ENCODE measurements at places on chromosomes 11 and 22.

- peak; percentile 29 for DNase-seq
Measured at GRCh38 chr11:76206327-76207081, at the start of gene WNT11. Gene WNT11, minus strand, starts transcription at chr11:76206502. Its CDS starts 95 bp downstream, at chr11:76206407.

- DNase-seq = peak; percentile 83
Measured at GRCh38 chr22:46739094-46739870, 1.2 kb upstream of the CERK start.

GRCh38 chr11:90805172-90805571, 582.3 kb upstream of the CHORDC1 start:
- DNase-seq = no peak

DNA sequence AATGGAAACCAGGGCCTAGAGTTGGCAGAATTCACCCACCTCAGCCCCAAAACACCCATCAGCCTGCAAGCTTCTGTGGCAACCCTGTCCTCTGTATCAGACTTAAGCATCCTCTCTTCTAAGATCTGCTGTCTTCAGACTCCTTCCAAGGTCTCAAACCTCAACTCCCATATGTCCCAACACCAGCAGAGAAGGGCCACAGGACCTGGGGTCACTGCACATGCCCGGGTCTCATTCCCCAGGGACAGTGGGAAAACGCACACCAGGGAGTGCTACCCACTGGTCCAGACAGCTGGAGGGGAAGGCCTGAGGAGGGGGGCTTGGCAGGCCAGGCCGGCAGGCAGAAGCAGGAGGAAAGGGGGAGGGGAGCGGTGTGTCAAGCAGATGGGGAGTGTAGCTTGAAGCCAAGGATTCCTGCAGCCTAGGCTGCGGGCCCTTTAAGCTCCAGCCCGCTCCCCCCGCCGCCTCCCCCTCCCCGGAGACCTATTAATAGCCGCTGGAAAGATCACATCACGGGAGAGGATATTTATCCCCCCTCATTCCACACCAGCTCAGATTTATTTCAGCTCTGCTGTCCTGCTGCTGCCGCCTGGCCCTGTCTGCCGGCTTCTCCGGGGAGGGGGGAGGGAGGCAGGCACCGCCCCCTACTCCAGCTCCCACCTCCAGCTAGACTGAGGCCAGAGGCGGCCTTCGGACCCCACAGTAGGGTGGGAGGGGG, 16.7 kb downstream of the BCL9L start:
- no peak for DNase-seq

- DNase-seq = no peak
Measured at GRCh38 chr11:82012276-82012675, 721.4 kb downstream of the FAM181B start.

DNA sequence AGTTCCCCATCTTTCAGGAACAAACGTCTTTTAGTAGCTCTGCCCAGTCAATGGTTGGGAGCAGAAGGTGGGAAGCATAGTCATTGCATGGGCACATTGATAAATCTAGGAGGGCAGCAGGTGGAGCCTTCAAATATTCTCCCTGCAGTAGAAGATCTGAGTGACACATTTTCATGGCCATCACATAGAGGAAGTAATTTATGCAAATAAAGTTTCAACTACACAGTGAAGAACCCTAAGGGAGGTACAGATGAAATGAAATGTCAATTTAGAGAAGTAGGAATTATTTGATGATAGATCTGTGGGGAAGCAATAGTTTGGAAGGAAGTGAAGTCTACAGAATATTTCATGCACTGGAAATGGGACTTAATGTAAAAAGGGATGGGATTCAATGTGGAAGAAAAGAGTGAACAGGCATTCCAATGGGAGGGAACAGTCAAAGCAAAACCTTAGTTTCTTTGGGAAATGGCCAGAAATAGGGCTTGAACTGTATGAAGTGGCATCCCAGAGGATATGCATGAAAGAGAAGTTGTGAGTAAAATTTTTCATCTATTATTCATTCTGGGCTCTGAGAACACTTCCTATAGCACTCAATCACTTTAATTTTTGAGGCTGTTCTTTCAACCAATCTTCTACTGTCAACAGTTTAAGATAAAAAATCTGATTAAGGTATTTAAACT, 256.2 kb upstream of the LUZP2 start:
- DNase-seq = no peak

- DNase-seq = peak; percentile 78
Measured at GRCh38 chr11:62555464-62556107, 9.0 kb upstream of the AHNAK start.

DNA sequence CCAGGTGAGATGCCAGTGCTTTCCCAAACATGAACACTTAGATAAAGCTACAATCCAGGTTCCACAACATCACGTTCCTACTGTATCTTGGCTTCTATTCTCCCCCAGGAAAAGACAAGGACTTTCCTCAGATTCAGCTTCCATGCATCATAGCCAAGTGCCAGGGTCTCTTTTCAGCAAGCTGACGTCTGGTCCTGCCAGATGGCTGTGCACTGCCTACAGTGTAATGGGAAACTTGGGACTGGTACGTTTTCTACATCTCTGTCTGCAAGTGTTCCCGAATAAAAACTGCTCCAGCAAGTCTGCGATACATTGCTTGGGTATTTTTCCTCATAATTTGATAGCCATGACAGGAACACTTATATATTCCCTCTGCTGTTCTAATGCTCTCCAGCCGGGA, 412.5 kb downstream of the FAM181B start:
- DNase-seq = no peak

GRCh38 chr11:30313580-30313979, 9.3 kb upstream of the ARL14EP start:
- no peak for DNase-seq

- DNase-seq = no peak
Measured at GRCh38 chr22:28802595-28803123, 2.3 kb upstream of the XBP1 start.

GRCh38 chr22:29480512-29481264, 670 bp downstream of the NEFH start:
- peak; percentile 67 for DNase-seq

- no peak for DNase-seq
Measured at GRCh38 chr11:96459751-96460150, 69.9 kb downstream of the JRKL start.

DNA sequence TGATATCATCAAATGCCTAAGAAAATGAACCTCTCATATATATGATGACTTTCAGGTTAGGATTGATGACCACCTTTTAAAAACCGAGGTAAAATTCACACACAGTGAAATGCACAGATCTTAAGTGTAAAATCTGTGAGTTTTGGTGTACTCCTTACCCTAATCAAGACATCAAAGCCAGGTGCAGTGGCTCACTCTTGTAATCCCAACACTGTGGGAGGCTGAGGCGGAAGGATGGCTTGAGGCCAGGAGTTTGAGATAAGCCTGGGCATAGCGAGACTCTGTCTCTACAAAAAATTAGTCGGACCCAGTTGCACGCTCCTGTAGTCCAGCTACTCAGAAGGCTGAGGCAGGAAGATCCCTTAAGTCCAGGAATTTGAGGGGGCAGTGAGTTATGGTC, 140.4 kb downstream of the UVRAG start:
- DNase-seq = no peak

DNA sequence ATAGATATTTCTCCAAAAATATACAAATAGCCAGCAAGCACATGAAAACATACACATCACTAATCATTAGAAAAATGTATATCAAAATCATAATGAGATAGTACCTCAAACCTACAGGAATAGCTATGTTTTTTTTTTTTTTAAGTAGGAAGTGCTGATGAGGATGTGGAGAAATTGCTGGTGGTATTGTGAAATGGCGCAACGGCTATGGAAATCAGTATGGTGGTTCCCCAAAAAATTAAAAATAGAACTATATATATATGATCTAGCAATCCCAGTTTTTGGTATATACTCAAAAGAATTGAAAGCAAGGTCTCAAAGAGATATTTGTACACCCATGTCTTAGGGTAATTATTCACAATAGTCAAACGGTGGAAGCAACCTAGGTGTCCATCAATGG, 46.0 kb upstream of the HIPK3 start:
- no peak for DNase-seq

GRCh38 chr11:115535781-115536180, 31.6 kb upstream of the CADM1 start:
- no peak for DNase-seq

DNA sequence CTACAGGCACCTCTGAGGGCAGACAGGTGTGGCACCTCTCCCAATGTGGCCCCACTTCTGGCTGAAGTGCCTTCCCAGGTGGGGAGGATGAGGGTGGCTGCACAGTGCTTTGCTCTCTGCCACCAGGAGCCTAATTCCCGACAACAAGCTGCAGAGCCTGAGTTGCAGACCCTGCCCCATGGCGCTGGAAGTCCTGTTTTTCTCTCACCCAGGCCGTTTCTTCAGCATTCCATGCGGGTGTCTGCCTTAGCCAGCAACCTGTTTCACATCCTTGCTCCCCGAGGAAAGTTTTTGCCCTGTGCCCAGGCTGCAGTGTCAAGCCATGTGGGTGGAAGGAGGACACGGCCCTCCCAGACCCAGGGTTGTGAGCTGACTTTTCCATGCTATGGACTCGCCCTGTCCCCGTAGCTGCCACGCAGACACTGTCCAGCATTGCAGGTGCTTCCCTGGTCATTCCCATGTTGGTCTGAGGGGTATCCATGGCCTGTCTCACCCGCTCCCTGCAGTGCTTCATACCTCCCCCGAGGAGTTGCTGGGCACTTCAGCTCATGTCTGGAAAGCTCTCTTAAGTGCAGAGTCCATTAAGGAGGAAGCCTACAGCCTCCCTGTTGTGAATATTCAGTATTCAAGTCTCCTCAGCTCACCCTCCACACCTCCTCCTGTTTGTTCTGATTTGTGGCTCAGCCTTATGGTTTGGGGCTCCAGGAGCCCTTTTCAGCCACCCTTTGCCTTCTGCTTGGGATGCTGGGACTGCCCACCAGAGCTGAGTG, 2.9 kb downstream of the DAGLA start:
- no peak for DNase-seq

DNA sequence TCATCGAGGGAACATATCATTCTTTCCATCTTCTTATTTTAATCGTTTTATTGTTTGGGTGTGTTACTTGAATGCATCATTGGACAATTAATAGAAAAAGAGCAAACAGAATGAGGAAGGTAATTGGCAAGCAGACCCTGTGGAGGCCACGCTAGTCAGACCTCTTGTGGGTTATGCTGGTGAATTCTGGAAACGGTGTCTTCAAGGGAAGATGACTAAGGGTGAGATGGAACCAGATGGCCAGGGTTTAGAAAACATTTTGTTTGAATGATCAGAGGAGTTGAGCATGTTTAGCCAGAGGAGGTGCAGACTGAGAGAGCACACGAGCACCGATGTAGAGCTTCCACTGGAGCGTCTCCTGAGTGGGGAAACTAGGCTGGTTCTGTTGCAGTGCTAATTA, 8.5 kb downstream of the ST14 start:
- no peak for DNase-seq

GRCh38 chr11:121431820-121432526, 20.1 kb upstream of the SORL1 start:
- DNase-seq = no peak

GRCh38 chr22:24008022-24008283, 2.7 kb upstream of the GSTT4 start:
- no peak for DNase-seq

DNA sequence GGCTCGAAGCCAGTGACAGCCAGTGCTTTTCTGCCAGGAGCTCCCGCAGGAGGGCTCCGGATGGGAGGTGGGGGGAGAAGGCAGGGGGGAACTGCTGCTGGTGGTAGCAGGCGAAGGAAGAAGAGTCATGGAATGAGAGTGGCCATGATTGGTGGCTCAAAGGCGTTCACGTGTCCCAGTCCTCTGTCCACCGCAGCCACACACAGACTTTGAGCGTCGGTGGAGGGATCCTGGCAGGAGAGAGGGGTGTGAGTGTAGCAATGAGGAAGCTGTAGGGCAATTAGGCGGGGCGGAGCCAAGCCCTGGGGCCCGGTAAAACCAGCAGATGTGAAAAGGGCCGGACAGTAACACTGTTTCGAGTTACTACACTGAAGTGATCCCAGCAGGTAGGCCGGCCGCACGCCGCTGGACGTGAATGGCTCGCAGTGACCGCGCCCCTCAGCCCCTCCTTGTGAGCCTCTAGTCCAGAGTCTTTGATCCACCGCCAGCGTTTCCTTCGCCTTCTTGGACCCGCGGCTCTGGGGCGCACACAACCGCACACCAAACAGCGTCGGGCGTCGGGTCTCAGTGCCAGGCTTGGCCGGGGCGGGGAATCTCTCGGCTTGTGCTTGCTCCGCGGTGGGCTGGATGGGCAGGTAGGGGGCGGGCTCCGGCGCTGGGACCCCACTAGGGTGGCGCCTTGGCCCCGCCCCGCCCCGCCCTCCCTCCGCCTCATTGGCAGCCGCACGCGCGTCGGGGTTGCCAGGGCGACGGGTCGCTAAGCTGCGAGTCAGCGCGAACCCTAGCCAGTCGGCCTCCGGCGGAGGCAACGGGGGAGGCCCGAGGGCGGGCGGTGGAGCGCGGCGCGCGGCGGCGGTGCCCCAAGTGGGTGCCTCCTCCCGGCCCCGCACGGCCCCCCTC, at the start of gene LRRC10B:
LRRC10B (plus strand) TSS at position 788 of the 900 bp plus-strand sequence. CDS start 250 bp downstream, outside the sequence.
- peak; percentile 60 for DNase-seq

DNA sequence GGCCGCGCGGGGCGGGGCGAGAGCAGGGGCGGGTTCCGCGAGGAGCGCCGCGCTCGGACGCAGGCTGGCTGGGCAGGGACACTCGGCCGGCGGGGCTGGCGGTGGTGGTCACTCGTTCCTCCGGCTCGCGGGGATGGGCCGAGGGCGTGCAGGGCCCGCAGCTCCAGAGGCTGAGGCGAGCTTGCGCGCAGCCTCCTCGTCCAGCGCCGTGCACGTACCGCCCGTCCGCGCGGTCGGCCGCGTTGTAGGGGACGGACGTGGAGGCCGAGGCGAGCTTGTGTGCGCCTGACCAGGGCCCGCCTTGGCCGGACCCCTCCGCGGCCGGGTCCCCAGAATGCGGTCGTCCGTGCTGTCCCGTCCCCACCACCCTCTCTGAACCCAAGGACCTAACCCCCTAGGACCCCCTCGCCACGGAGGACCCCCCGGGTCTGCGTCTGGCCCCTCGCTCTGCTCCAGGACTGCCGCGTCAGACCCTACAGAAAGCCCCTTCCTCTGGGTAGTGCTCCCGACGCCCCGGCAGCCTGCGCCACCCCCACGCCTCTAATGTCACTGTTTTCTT, 569 bp upstream of the YPEL1 start:
- DNase-seq = no peak

DNA sequence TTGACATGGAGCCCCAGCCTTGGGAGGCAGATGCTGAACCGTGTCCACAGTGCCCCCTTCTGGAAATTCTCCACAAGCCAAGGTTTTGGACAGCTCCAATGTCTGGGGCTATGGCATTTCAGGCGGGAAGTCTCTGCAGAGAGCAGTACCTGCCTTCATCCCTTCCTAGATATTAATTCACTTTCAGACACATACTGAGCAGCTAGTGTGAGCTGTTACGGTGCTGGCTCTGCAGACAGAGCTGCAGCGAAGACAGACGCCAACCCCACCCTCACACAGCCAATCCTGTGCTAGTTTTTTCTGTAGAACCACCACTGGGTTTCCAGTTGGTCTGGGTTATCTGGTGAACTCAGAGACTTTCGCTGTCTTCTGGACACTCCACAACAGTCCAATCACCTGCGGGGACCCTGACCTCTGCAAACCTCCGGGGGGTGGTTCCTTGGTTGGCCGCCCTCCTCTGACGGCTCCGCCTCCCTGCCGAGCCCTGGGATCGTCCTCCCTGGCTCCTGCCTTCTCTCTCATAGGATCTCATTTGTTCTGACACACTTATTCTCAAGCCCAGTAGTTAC, 9.1 kb downstream of the LMF2 start:
- peak; percentile 82 for DNase-seq

GRCh38 chr11:115676206-115676605, 172.0 kb upstream of the CADM1 start:
- no peak for DNase-seq

GRCh38 chr11:955154-956063, 29.7 kb downstream of the AP2A2 start:
- DNase-seq = no peak

- no peak for DNase-seq
Measured at GRCh38 chr11:83540728-83541127, 254.6 kb upstream of the CCDC90B start.

Measured in activated CD4-positive, alpha-beta memory T cell treated with anti-CD3 and anti-CD28 coated beads for 36 hours (primary cell).